Small intestine (tissue), 16 donors: ENCODE measurements at places on chromosomes 11 and 22. TPM values are rescaled to one million over a fixed set of nuclear protein-coding genes. Genes with fewer than 3 reads are reported as not detected.
A peak's percentile ranks its signal among the peaks of the same experiment; 100 is the strongest.

SLC2A11 gene
- 3.6 TPM for polyA plus RNA-seq

IL18 gene
- 38.6 TPM for polyA plus RNA-seq

LSP1 gene
- polyA plus RNA-seq: 17.6 TPM

OR6A2 gene
- polyA plus RNA-seq: not detected

DNA sequence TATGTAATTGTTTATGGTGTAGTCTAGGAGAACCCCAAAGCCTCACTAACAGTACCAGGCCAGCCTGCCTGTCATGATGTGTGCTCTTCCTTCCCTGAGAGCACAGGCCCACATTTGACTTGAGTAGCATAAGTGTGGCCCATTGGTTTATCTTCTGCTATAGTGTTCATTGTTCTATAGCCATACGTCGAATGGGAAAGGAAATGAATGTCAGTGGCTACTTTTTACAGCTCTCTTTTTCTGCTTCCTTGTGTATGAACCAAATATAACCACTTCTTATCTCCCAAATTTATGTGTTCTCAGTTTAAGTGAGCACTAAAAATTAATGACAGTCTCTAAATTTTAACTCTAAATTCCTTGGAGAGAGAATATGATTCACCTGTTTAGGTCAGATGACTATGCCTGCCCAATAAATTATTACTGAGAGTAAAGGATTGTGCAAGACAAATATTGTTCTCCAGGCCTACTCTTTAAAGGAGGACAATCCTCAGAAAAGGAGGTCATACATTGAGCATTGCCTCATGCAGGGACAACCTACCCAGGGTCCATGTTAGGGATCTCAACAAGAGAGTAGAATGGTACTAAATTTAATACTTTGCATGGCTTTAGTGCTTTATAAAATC is 222.9 kb upstream of the ARHGAP20 start:
- no peak for DNase-seq

GRCh38 chr11:127627629-127628457 is 627.3 kb upstream of the KIRREL3 start:
- DNase-seq: peak; percentile 43

- DNase-seq: no peak
Observed at GRCh38 chr11:96045622-96046456, 121.9 kb upstream of the MTMR2 start.

GRCh38 chr11:127825183-127825582 is 762.2 kb downstream of the ETS1 start:
- no peak for DNase-seq
